Mucosa of gallbladder (tissue), 1 donor: ENCODE measurements at places on chromosomes 2 and 18. TPM values are rescaled to one million over a fixed set of nuclear protein-coding genes. Genes with fewer than 3 reads are reported as not detected.

The ZC3H8 gene
- total RNA-seq = 5.6 TPM

- DNase-seq = no peak
Measured at GRCh38 chr2:42106257-42106816, 58.5 kb downstream of the PKDCC start.

- no peak for DNase-seq
Measured at GRCh38 chr2:54063967-54064535, 51.4 kb upstream of the ACYP2 start.

GRCh38 chr2:39728941-39729351 lies 50.1 kb downstream of the THUMPD2 start:
- no peak for DNase-seq

GRCh38 chr2:25597881-25598280 lies 75.5 kb downstream of the DTNB start:
- DNase-seq = no peak

The NMUR1 gene
- total RNA-seq = 1.1 TPM

- DNase-seq = peak; percentile 59
Measured at GRCh38 chr2:231297108-231297908, 98.2 kb upstream of the B3GNT7 start.

The DUSP28 gene
- total RNA-seq = 4.0 TPM

GRCh38 chr18:67733088-67733487 lies 216.6 kb upstream of the DSEL start:
- DNase-seq = no peak

The CCDC102B gene
- total RNA-seq = 9.4 TPM

The CNDP1 gene
- total RNA-seq = 4.0 TPM

The PLB1 gene
- 7.2 TPM for total RNA-seq

The CNPPD1 gene
- 81.2 TPM for total RNA-seq

The LINC00305 gene
- total RNA-seq = not detected

DNA sequence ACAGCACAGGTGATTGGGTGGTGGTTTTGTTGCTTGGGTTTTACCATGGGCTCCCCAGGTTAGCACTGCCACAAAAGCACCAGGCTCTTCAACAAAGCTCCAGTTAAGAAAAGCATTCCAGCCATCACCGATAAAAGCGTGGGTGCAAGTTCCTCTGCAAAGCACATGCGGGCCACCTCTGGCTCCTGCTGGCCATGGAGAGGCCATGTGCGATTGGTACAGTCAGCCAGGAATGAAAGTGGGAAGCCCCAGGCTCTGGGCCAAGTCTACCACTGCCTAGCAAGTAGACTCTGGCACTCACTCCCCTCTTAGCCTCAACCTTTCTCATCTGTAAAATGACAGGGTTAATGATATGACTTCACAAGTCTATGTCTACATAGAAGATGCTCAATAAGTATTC lies 36.0 kb downstream of the BCL11A start:
- no peak for DNase-seq

DNA sequence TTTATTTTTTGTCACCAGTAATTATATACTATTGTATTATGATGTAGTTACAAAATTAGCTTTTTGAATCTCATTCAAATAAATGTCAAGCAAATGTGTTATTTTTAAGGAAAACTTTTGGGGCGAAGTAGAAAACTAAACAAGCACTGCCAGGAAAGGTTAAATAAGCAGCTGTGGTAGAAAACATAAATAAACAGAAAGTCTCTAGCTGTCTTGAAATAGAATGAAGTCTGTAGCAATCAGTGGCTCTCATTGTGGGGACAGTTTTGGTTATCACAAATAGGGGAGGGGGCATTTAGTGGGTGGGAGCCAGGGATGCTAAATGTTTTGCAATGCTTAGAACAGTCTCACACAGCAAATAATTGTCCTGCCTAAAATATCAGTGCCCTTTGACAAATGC lies 3.4 kb downstream of the INSIG2 start:
- no peak for DNase-seq

The THSD7B gene
- total RNA-seq = 0.75 TPM

The LPIN2 gene
- 190 TPM for total RNA-seq

The POTEC gene
- total RNA-seq = not detected

DNA sequence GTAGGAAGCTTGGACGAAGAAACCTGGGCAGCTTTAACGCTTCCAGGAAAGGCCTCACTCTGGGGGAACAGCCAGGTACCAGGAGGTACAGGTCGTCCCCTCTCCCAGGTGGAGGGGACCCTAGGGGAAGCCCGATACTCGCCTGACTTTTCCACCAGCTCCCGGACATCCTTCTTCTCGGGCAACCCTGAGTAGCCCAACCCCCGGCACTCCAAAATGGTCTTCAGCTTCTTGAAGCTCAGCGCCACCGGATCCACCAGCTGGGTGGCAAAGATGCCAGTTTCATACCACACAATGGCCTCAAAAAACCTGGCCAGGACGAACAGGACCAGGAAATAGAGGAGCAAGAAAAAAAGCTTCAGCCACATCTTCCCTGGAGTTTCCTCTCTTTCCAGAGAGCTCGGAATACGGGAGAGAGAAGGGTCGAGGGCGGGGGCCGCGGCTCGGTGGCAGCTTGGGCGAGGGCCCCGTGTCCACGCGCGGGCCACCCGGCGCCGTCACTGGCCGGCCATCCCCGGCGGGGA lies 1.1 kb downstream of the RNF103 start:
- DNase-seq = peak; percentile 34

The TWIST2 gene
- total RNA-seq = 5.9 TPM

GRCh38 chr2:237221443-237221842 lies 135.8 kb downstream of the COPS8 start:
- no peak for DNase-seq

The ICOS gene
- total RNA-seq = 0.98 TPM

- DNase-seq = peak; percentile 99
Measured at GRCh38 chr2:241355983-241356870, at the start of gene FARP2. TSS of gene FARP2 (plus strand) at chr2:241356285. CDS start at chr2:241373108, 16,823 bp downstream.

DNA sequence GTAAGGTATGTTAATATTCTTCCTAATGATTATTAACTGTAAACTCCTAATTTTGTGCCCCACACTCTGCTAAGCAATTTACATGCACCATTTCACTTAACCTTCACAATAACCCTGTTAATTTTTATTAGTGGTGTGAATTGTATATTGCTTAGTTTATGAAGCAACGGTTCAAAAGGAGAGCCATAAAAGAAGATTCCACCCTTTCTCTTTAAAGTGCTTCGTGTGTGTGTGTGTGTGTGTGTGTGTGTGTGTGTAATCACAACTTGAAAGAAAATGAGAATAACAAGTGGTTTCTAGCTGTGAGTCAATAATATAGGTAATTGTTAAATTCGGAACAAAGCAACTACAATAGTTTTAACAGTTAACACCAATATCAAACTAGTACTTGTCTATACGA lies 60.6 kb downstream of the CCNT2 start:
- no peak for DNase-seq

The SPP2 gene
- total RNA-seq = not detected

DNA sequence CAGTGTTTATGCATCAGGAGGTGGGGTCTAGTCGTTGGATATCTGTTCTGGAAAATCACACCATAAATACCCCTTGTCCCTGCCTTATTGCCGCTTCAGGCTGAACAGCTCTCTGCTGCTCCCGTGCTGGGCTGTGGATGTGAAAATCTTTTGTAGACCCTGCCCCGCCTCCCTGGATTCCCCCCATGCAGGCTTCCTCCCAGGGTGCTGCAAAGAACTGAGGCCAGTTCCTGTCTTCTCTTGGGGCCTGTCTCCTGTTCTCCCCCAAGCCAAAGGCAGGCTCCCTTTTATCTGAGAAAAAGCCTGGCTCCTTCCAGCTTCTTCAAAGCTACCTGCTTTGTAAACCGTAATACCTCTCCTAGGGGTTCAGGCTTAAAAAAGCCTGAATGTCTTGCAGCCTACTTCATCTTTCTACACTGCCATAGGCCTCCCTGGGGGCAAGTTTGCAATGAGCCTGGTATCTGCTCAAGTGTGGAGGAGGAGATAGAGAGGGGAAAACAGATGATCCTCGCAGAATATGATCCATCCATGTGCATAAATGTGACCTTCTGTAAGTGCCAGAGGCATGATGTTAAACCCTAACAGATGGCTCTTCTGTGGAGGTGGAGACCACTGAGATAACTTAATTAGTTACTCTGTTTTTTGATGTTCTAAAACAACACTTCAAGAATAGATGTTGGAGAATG lies 55.3 kb downstream of the VWA3B start:
- no peak for DNase-seq

DNA sequence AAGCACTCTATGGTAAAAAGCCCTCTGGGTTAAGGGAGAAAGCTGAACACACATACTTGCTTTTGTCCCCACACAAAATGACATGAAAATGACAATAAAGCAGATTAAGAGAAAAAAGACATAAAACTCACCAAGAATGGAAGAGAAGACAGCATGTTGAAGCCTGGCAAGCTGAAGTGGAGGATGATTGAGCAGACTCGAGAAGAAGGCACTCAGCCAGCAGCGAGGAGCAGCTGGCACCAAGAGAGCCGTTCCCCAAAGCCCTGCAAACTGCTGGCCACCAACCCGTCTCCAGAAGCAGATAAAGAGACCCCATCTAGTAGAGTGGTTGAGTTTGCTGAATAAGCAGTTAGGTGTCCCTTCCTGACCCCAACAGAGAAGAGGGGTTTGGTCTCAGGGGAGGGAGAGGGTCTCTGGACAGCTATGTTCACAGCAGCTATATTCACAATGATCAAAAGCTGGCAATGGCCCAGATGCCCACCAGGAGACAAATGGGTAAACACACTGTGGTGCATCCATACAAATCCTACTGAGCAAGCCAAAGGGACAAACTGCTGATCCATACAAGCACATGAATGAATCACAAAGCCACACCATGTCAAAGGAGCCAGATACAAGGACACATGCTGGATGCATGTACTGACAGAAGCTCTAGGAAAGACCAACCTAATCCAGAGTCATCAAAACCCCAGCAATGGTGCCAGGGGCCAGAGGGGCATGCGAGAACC lies 36.9 kb downstream of the FAM168B start:
- DNase-seq = no peak

The MYOM1 gene
- total RNA-seq = 138 TPM

GRCh38 chr18:23337599-23338444 lies 115.3 kb upstream of the RIOK3 start:
- no peak for DNase-seq

DNA sequence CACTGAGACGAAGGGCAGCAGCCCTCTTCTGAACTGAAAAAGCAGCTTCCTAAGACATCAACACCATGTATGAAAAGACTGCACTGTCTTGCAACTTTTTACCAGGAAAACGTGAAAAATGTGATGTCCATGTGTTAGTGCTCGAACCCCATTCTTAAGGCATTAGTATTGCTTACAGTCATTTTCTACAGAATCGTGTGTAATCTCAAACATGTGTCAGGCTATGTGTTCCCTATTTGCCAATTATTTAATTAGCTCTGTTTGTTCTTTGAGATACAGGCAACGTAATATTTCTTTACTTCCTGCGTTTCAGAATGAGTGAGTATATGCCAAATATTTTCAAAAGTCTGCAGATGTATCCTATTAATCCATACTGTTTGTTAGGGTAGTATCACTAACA lies 307.7 kb upstream of the CCDC68 start:
- DNase-seq = no peak

The PIEZO2 gene
- 1.5 TPM for total RNA-seq

The CSRNP3 gene
- total RNA-seq = 7.1 TPM

The AFF3 gene
- total RNA-seq = 9.1 TPM

DNA sequence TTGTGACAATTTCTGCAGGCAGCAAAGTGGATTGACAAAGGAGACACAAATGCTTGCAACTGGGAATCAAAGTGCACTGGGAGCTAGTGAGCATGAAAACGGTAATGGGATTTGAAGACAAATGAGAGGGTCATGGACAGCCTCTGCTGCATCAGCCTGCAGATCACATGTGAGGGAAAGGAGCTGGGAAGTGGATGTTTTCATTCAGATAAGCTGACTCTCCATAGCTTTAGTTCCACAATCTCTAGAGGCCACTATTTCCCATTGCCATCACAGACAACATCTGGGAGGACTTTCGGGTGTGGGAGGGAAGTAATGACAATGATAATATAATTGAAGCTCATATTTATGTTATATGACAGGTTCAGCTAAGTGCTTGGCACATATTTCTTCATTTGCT lies 28.4 kb downstream of the ADCYAP1 start:
- no peak for DNase-seq

- no peak for DNase-seq
Measured at GRCh38 chr2:103208916-103209315, 447.1 kb downstream of the TMEM182 start.

- DNase-seq = no peak
Measured at GRCh38 chr2:202014318-202014717, 19.3 kb upstream of the FZD7 start.

GRCh38 chr2:181851726-181852125 lies 39.8 kb upstream of the ITPRID2 start:
- DNase-seq = no peak

The TMEM182 gene
- 4.9 TPM for total RNA-seq
